ENCODE measurements at places on chromosomes 13 and 19. TPM values are rescaled to one million over a fixed set of nuclear protein-coding genes. Genes with fewer than 3 reads are reported as not detected.

The CD79A gene
- not detected for total RNA-seq

- no peaks in the 10 kb centered on the region for H3K36me3 ChIP-seq
- H3K4me1 ChIP-seq, result peaks cover 9% of the 10 kb centered on the region
- no peaks in the 10 kb centered on the region for H3K27me3 ChIP-seq
Measured at GRCh38 chr13:80134346-80134745, 206.6 kb downstream of the SPRY2 start.

The TM9SF2 gene
- 93.3 TPM for total RNA-seq

DNA sequence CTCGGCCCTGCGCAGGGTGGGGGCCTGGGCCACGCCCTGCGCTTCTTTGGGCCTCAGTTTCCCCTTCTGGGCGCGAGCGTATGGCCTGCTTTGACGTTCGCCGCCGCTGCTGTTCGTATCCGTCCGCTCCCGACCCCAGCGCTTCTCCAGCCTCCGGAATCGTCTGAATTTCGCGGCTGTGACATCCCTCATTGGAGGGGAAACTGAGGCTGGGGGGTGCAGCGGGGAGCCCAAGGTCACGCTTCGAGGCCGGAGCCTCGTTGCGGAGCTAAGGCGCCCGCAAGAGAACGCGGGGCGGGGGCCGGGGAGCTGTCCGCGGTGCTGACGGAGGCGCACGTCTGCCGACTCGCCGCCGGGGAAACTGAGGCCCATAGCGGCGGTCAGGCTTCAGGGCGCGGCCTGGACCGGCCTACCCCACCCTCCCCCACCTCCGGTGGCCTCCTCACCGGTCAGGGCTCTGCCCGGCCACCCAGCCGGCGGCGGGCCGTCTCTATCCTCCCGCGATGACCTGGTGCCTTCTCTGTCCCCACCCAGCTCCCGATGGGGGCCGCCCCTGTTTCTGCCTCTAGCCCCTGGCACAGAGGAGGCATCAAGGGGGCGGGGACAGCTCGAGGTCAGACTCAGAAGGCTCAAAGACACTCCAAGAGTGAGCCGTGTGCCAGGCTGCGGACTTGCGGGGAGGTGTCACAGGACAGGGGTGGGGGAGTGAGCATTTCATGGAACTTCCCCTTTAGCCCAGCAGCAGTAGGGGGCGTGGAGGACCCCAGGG is 3.0 kb upstream of the APC2 start:
- H3K27ac ChIP-seq, result no peak overlapping the region
- peak overlapping the region; percentile 28 for H3K4me3 ChIP-seq
- peaks cover 51% of the 10 kb centered on the region for H3K27me3 ChIP-seq
- peaks cover 5% of the 10 kb centered on the region for H3K36me3 ChIP-seq

The FOSB gene
- 2.7 TPM for total RNA-seq

DNA sequence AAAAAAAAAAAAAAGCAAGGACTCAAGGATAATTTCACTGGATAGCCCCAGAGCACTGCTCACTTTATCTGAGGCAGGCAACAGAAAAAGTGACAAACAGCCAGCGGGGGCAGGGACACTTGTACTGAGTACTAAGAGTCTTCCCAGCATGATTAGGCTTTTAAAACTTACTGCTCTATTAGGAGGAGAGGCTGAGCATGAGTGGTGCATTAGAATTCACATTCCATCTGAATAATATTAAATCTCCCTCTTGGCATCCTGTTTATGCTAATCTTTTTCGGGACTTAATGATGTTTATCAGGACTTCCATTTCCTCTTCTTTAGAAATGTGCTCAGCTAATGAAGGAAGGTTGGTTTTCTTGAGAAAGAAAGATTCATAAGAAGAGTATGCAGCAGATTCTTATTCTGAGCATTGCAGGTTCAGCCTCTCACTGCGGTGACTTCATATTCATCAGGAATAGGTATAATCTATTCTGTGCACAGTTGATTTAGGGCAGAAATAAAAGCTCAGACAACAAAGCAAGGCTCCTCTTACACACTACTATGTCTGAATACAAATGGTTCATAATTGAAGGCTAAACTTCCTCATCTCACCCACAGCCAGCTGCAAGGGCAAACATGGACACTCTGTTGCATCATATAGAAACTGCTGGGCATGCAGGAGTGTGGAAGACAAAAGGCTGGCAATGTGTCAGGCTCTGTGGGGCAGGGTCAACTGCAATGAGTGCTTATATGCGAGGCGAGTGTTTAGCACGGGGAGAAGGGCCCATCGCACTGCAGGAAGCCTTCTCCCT is 107.0 kb downstream of the KL start:
- H3K27me3 ChIP-seq, result no peaks in the 10 kb centered on the region
- no peaks in the 10 kb centered on the region for H3K36me3 ChIP-seq
- H3K4me3 ChIP-seq, result no peak overlapping the region
- no peak for DNase-seq

The NCAN gene
- total RNA-seq, result 2.7 TPM

DNA sequence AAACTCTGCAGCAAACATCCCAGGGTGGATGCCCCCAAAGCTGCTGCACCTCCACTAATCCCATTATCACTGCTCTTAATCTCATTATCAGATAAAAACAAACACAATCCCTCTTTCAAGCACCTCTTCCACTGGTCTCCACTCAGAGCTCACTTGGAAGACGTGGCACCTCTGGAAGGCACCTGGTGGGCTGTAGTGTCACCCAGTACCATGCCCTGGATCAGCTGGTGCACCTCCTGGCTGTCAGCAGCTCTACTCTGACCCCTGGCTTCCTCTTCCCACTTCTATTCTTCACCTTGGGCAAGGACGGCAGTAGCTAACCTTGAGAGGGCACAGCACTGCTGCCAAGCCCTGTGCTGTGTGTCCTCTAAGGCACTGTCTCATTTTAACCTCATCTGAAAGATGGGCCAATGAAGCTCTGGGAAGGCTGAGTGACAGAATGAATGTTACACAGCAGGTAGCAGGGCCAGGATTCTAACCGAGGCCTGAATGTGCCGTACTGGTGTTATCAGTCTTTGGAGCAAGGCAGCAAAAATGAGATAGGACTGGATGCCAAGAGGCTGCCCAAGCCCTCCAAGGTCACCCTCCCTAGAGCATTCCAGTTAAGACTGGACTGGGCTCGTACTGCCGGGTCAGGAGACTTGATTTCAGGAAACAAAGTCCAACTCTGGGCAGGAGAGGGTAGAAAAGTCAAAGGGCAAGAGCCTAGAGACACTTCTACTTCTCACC is 7.4 kb downstream of the BRD4 start:
- H3K27ac ChIP-seq, result no peak overlapping the region
- H3K4me3 ChIP-seq, result no peak overlapping the region
- no peaks in the 10 kb centered on the region for H3K36me3 ChIP-seq
- H3K27me3 ChIP-seq, result no peaks in the 10 kb centered on the region
- H3K4me1 ChIP-seq, result peaks cover 7% of the 10 kb centered on the region

DNA sequence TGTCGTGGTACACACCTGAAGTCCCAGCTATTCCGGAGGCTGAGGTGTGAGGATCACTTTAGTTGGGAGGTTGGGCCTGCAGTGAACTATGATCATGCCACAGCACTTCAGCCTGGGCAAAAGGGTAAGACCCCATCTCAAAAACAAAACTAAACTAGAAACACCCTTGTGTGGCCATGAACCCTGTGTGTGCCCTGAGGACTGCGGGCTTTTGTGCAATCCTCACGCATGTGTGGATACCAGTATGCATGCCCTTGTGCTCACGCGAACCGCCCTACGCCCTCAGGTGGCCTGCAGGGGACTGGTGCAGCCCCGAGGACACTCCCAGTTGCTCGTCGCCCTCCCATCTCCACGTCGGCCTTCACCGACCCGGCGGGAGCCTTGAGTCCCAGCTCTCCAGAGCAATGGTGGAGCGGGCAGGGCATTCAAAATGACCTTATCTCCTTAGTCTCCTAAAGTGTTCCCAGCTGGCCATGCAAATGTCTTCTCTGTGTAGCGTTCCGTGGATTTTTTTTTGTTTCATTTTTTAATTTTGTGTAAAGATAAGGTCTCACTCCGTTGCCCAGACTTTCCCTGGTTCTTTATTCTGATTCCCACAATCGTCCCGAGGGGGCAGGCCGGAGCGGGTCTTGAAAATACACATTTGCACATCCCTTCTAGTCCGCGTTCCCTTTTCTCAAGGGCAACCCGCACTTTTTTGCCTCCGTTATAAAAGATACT is 868 bp upstream of the EGLN2 start:
- peaks cover 25% of the 10 kb centered on the region for H3K36me3 ChIP-seq
- peak overlapping the region; percentile 79 for H3K27ac ChIP-seq
- H3K4me1 ChIP-seq, result peaks cover 29% of the 10 kb centered on the region

GRCh38 chr13:32247887-32248286 is 67.3 kb downstream of the ZAR1L start:
- no peaks in the 10 kb centered on the region for H3K4me1 ChIP-seq
- no peaks in the 10 kb centered on the region for H3K36me3 ChIP-seq
- no peak for DNase-seq
- no peaks in the 10 kb centered on the region for H3K27me3 ChIP-seq
- no peak overlapping the region for H3K4me3 ChIP-seq

All from H1 (cell line).